ENCODE measurements at places on chromosomes 7 and 10.
A peak's percentile ranks its signal among the peaks of the same experiment; 100 is the strongest.

DNA sequence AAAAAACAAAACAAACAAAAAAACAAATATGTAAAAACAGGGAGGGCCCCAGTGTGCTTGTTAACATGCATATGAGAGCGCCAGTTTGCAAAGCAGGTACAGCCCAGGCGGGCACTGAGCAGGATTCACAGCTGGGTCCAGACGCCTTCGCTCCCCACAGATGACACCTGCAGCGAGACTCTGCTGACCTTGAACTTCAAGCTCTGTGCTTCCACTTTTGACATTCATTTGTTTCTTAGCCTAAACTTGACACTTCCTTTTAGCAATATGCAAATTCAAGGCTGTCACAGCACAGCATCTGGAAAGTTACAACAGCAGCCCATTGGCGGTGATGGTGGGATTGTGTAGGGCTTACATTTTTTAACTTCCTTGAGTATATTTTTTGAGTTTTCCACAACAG is 88.8 kb upstream of the TNS3 start:
- DNase-seq: peak; percentile 9

DNA sequence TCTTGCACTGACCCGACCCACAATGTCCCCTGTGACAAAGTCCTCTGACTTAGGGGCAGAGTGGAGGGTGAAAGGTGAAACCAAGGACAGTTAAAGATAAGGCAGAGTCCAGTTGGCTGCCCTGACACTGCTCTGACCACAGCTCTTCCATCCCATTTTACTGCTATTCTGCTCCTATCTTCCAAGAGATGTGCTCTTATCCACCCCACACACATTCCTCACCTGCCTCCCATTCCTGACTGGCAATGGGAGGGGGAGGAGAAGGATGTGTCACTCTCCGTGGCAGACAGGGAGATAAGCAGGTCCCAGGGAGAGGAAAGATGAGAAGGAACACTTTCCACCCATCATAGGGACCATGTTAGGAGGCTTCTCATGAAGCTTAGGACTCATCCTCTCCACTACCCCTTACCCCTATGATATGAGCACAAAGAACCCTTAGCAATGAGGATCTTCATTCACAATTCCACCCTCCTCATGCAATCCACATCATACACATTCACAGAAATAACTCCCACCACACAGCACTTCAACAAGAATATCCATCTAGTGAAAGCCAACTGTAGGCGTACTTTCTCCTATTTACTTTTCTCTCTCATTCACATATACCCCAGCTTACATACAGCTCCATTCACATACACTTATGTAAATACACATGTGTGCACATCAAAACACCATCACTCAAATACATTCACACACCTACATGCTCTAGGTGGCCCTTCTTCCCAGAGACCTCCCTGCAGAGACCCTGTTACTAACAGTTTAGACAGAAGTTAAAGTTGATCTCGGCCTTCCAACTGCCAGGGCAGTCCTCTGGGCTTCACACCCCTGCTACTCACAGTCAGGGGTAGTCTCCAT is 6.6 kb downstream of the SYNPO2L start:
- no peak for DNase-seq

GRCh38 chr10:103888113-103888841 is 29.7 kb downstream of the STN1 start:
- DNase-seq: no peak

DNA sequence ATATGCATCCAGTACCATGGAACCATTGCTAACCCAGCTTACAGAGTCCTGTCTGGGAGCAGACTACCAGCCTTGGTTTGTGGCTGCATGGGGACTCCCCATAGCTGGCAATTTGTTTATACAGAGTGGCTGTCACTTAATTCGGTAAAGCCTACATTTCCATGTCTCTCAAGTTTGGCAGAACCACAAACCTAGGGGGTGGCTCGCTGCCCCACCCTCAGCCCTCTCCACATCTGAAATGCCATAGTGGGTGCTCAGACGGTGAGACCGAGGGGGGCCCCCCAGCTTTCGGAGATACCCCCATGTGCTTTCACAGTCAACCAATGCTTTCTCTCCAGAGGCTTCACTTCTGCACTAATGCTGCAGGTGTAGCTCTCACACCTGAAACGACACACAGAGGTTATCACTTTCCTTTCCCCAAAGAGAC is 75.5 kb upstream of the KAT6B start:
- DNase-seq: no peak

GRCh38 chr10:107071301-107071700 is 93.2 kb downstream of the SORCS1 start:
- DNase-seq: no peak

GRCh38 chr10:79415736-79416577 is 29.5 kb downstream of the ZCCHC24 start:
- DNase-seq: no peak

DNA sequence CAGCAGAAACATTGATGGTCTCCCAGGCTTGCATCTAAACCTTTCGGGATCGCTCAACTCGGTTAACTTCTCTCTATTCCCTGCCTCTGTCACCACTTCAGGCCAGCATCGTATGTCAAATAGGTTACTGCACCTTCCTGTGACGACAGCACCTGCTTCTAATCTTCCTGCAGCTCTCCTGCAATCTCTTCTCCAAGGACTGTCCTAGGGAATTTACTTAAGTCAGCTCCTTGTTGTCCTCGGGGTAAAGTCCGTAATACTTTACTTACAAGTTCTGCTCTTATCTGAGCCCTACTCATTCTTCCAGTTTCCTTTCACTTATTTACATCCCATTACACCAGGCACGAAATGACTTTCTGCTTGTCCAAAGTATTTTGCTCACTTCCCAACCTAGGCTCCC is 372.7 kb upstream of the AKR1E2 start:
- no peak for DNase-seq

DNA sequence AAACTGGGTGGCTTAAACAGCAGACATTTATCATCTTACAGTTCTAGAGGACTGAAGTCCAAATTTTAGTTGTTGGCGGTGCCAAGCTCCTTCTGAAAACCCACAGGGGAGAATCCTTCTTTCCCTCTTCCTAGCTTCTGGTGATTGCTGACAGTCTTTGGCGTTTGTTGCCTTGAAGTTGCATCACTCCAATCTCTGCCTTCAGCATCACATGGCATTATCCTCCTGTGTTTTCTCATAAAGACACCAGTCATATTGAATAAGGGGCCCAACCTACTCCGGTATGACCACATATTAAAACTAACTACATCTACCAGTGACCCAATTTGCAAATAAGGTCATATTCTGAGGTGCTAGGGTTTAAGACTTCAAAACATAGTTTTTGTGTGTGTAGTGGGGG is 472.1 kb upstream of the IGFBP3 start:
- DNase-seq: no peak

- DNase-seq: no peak
These were observed 16.4 kb upstream of the PARP12 start for GRCh38 chr7:140079121-140079536.

DNA sequence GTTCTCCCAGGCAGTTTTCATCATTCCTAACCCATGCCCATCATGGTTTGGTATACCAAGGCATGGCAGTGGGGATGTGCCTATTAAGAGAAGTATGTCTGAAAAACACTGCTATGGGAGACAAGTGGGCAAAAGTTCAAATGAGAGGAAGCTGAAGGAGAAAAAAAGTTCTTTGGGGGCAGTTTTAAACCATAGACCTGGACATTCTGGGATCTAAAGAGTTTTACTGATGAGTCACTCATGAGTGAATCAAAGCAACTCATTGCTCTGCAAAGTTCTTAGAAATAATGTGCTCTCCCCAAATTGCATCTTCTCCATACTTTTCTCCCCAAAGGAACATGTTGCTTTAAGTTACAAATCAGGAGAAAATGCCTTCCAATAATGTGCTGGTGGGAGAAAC is 256.9 kb upstream of the MTPN start:
- DNase-seq: no peak

DNA sequence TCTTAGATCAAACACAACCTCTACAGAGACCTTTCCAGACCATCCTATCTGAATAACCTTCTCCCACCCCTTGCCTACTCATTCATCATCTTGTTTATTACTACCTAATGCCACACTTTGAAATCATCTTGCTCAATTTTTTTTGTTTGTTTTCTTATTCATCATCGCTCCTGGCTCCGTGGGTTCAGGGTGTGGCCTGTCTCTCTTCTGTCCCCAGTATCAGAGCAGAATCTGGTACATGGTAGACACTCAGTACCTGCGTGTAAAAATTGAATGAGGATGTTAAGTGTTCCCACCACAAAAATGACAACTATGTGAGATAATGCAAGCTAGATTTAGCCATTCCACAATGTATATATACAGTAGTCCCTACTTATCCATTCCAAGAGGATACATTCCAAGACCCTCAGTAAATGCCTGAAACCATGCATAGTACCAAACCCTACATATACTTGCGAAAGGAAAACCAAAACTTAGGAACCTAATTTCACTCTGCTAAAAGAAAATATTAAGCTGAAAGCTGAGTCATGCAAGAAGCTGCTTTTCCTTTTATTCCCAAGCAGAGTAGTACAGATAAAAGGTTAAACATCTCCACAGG is 72.1 kb upstream of the SEC61G start:
- DNase-seq: no peak

DNA sequence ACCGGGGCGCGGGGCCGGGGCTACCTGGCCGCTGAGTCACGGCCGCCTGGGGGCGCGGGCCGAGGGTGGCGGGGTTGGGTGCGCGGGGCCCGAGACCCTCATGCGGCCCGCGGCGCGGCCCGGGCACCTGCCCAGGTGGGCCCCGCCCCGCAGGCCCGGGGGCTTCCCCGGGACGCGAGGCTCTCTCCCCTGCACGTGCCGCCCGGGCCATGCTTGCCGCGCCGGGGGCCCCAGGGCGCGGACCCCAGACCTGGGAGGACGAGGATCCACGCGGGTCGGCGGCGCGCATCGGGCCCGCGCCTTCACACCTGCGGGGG is 402 bp downstream of the MAFK start:
- no peak for DNase-seq

DNA sequence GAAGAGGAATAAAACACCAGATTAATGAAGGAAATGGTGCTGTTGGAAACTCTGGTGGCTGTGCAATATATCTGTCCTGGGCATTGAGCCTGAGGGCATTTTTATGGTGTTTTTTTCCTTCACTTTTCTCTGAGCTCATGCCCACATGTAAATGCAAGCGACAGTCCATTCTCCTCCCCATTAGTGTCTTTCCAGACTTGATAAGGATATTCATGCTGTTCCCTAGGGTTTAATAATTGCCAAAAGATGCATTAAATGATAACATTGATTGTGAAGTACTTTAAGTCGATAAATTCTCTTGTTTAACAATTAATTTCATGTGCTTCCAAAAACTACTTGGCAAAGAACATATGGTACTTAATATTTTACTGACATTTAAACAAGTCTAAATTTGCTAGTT is 384.7 kb downstream of the MDFIC start:
- DNase-seq: no peak

- no peak for DNase-seq
These were observed 205.8 kb upstream of the FRMD4A start for GRCh38 chr10:14536241-14537213.

- no peak for DNase-seq
These were observed 545.9 kb downstream of the SUGCT start for GRCh38 chr7:40680657-40681056.

DNA sequence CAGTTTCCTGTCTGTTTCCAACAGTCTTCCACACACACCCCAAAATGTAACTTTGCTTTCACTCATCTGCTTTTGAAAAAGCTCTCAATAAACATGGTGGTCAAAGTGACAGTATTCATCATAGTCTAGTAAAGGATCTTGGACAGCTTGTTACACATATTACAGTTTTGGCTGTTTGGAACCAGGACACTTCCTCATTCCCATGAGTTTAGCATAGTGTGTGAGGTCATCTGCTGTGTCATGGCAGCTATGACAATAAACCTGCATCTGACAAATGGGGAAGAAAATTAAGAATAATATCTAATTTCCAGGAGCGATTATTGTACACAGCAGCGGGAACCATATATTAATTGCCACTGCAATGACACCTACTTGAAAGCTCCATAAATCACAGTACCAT is 184.3 kb upstream of the SLC26A5 start:
- no peak for DNase-seq

- no peak for DNase-seq
These were observed 81.0 kb downstream of the TMEM270 start for GRCh38 chr7:73941836-73942551.

- no peak for DNase-seq
These were observed 306.5 kb upstream of the NFE2L3 start for GRCh38 chr7:25845464-25845863.

DNA sequence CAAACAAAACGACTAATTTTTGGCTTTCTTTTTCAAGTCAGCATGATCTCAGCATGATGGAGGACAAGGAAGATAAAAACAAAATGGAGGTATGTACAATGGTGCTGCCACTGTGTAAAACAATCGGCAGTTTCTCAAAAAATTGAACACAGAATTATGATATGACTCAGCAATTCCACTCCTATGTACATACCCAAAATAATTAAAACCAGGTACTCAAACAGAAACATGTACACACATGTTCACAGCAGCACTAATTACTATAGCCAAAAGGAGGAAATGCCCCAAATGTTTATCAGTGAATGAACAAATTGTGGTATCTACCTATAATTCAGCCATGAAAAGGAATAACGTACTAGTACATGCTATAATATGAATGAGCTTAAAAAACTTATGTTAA is 29.9 kb downstream of the SNX13 start:
- no peak for DNase-seq

DNA sequence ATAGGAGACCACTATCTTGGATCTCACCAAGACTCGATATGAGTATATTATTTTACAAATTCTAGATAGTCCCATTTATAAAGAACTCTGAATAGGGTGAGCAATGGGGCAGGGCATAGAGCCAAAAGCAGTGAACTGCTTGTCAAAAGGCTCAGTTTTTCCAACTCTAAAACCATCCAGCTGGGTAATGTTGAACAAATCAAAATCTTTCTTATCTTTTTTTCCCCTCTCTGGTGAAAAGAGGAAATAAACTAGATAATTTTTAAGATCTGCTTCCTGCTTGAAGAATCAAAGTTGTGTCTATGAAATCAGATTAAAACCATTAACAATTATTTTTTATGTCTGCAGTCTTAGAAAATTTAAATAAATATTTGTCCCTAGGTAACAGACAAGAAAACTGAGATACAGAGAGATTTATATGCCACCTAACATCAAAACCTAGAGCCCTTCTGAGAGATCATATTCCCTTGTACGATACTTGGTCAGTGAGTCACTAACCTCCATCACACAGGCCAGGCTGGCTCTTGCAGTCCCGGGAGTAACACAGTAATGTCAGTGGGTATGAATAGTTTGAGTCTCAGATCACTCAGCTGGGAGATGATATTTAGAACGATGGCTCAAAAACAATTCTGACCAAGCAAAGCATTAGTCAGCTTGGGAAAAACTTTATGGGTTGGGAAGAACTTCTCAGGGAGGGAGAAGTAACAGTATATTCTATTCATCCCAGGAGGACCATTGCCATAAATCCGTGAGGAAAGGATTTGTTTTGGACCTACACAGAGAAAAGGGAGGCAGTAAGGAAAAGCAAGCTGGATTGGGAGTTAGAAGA is 178.8 kb downstream of the REEP3 start:
- no peak for DNase-seq

- no peak for DNase-seq
These were observed 325.0 kb downstream of the PLXNA4 start for GRCh38 chr7:132251327-132251659.

GRCh38 chr7:142457146-142457703 is 199.4 kb upstream of the PRSS58 start:
- DNase-seq: no peak
